HS-5 (cell line): ENCODE measurements at places on chromosomes 5 and 9.
A peak's percentile ranks its signal among the peaks of the same experiment; 100 is the strongest.

GRCh38 chr9:134676886-134677285, 35.3 kb downstream of the COL5A1 start:
- no peak for DNase-seq

- no peak for DNase-seq
These were observed 23.6 kb downstream of the MARCHF3 start for GRCh38 chr5:127006744-127007143.

- DNase-seq, result no peak
These were observed 372.1 kb upstream of the SGCD start for GRCh38 chr5:155954701-155955445.

- DNase-seq, result no peak
These were observed 311.9 kb upstream of the PANK3 start for GRCh38 chr5:168890816-168891812.

- no peak for DNase-seq
These were observed 150.5 kb downstream of the YTHDC2 start for GRCh38 chr5:113663879-113664541.

DNA sequence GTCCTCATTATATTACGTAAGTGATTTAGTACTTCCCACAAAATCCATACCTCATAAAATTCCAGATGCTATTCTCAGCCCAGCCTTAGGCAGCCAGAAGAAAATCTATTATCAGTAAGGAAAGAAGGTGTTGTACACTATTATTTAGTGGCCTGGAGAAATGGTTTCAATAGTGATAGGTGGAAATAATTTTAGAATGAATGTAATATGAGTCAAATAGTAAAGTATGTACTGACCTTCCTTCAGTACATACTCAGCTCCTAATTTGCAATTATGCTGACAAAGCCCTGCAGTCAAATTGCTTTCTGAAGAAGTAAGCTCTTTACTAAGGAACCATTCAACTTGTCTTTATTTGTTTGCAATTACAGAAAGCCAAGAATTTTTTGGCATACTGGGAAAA, 409.2 kb downstream of the HTR1A start:
- DNase-seq, result peak; percentile 9

- no peak for DNase-seq
These were observed 324 bp downstream of the LPCAT1 start for GRCh38 chr5:1523480-1523792.

DNA sequence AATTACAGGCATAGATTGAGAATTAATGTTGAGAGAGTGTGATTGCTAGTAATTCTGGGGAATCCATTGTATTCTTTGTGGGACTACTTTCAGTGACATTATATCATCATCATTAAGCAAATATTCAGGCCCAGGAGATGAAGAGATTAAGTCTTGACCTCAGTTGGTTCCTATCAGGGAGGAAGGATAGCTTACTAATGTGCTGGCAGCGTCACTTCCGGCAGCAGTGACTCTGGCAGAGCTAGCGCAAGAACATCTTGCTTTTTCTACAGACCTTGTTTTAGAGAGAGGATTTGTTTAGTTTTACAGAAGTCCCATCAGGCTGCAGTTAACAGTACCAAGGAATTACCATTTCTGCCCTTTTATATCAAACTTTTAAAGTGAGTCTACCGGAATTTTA, 20.3 kb downstream of the OSTF1 start:
- DNase-seq, result no peak

GRCh38 chr9:137217276-137218211, 4.5 kb downstream of the RNF208 start:
- no peak for DNase-seq

- no peak for DNase-seq
These were observed at the start of gene CD14 for GRCh38 chr5:140633021-140633471. Gene CD14, minus strand, starts transcription at chr5:140633175. Its CDS starts 104 bp downstream, at chr5:140633071.

- DNase-seq, result no peak
These were observed 32.1 kb downstream of the PRUNE2 start for GRCh38 chr9:76873821-76874220.

DNA sequence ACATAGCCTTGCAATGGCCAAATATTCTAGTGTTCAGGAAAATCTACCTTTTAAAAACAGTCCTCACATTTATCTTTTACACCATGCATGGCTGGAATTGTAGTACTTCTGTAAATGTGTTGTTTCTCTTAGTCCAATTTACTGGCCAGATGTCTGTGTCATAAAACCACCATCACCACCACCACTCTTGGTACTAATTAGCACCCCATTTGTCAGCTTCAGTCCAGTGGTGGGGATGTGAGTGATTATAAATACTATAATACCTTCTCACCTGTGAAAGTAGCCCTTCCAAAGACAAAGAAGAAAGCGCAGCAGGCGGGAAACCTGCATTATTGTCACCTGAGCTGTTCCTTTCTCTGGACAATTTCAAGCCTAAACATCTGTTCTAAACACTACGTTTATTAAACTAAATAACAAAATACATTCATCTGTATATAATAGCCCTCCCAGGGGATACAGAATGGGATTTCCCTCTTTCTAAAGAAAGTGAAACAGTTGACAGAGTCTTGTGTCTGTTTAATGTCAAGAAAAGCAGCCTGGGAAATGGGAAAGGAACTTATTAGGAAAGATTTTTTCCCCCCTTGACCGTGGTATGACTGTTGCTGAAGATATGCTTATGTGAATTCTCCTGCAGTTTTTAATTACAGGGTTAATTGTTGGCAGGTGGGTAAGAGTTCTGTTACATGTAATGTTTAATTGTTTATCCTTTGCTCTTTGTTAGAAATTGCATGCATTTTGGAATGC, 144.5 kb upstream of the NUDT12 start:
- peak; percentile 13 for DNase-seq

DNA sequence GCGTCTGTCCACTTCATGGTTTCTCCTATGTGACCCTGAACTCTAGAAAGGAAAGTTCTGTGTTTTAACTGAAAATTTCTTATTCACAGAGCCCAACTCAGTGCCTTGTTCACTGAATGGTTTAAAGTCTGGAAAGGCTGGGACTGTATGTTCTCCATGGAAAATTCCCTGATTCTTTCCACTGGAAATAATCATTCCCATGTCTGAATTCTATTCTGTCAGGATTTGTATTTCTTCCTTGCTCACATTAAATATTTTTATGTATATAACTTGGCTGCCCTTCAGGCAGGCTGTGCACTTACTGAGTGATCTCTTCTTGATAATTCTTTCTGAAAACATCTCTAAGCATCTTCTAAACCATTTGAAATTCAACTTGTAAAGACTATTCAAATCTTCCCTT, 1126.9 kb upstream of the DMAC1 start:
- DNase-seq, result no peak

DNA sequence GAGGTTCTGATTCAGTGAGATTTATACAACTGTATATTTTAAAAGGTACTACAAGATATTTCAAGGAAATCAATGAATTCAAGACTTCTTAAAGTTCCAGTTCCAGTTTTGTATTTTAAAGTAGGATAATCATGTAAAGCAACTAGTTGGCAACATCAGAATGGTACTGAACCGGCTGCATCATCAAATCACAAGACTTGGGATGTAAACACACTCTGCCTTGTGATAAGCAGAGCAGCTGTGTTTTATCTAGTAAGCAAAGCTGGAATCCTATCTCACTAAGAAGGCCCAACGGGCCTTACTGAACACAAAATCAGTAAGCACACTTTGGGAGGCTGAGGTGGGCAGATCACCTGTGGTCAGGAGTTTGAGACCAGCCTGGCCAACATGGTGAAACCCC, 327.2 kb upstream of the NREP start:
- DNase-seq, result no peak

GRCh38 chr9:78363221-78363620, 66.3 kb downstream of the PSAT1 start:
- DNase-seq, result no peak

DNA sequence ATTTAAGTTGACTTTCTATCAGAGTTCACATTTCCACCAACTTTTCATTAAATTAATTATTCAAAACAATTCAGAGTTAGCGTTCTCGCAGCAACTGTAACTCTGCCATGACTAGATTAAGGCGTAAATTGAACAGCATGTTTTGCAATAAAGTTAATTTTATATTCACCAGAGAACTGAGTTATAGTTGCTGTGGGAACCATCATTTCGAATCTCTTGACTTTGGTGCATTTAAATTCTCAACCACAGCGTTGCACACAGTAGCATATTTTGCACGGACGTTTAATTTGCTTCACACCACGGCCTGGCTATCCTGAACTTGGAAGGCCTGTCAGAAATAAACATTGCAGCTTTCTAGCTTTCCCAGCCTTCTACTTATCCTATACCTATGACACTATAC, 144.3 kb upstream of the WWC1 start:
- DNase-seq, result no peak

DNA sequence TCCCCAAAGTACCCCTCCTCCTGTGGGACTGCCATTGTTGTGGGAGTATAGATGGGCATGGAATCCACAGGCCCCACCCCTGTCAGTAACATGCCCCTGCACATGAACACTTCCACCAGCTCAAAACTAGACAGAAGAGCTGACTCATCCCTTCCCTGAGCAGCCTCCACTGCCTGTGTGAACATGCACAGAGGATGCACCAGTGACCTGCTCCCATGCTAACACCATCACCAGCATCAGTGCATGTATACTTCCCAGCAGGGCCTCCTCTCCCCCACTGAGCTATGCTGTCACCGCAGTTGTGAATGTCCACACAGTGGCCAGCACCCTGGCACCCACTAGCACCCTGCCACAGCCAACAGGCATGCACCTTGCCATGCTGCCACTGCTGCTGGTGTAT, 939.8 kb downstream of the EFNA5 start:
- DNase-seq, result no peak

DNA sequence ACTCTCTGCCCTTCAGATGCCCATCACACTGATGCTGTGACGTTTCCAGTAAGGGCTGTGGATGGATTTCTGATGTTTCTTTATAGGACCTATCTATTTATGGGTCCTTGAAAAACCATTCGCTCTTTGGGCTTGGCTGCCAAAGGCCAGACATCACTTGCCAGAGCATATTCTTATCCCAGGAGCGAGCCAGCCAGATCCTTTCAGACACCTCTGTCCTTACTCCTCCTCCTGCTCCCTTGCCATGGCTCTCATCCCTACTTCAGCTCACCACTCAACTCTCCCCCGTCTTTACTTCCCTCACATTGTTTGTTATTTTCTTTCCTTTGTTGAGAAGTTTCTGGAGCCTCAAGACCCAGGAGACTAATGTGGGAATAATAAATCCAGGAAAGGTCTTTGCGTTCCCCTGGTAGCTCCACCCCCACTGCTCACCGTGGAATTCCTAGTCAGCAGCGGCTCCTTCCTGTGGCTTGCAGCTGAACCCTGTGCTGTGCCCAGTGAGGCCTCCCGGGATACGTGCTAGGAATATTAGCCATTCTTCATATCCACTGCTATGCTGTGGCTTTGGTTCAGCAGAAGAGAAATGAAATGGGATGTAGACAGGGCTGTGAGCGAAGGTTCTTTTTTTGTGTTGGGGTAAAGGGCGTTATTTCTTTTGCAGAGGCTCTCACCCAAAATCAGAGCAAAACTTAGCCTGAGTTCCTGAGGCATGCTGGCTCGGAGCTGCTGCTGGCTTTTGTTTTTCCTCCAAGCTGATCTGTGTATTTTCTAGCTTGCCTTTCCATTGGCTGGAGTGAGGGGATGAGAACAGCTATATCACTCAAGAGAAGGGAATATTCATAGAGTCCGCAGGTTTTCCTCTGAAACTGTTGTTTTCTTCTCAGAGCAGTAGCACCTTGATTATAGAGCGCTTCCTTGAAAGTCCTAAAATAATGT, 171.1 kb downstream of the SAXO1 start:
- no peak for DNase-seq

GRCh38 chr5:94094793-94095441, 353.5 kb upstream of the POU5F2 start:
- no peak for DNase-seq

DNA sequence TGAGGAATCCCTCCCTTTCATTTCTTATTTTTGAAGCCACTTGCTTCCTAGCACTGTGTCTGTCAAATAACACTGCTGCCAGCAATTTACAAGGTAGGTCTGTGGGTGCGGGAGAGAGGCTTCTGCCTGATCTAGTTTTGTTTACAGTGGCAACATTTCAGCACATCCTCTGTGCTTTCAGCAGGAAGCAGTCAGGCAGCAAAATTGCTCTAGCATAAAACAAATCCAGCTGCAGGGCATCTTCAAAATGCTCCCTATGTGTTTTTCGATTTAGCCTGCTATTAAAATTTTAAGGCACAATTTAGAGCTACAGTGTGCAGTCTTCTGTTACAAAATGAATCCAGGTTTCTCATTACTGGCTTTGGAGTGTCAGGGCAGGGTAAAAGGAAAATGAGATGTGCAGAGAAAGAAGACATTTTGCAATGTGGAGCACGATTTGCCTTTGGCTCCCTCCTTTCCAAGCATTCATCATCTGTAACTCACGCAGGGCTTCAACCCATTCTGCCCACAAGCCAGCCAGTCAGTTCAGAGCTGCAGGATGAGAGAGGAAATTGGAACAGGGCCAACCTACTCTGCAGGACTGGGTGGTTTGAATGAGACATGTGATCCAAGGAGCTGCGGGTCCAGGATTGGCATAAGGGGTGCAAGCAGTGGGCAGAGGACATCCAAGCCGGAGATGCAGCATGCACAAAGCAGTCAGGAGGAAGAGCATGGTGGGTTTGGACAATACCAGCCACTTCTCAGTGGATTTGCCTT, 143.4 kb upstream of the APC start:
- no peak for DNase-seq

DNA sequence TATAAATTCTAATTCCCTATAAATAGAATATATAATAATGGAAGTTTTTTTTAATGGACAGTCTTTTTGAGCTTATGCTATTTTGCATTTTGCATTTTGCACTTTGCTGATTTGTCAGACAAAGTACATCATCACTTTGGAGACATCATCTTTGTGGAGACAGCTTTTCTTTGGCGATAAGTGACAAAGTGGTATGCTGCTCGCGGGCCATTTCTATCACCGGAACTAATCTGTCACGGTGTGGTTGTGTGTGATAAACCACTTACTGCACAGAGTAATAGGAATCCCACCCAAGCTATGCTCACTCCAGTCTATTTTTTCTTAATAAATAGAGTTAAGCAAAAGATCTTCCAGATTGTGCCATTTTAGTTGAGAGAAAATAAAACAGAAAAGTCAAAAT, 133.1 kb downstream of the MACIR start:
- DNase-seq, result no peak

- no peak for DNase-seq
These were observed 30.4 kb downstream of the PPP2R2B start for GRCh38 chr5:146848133-146848532.

DNA sequence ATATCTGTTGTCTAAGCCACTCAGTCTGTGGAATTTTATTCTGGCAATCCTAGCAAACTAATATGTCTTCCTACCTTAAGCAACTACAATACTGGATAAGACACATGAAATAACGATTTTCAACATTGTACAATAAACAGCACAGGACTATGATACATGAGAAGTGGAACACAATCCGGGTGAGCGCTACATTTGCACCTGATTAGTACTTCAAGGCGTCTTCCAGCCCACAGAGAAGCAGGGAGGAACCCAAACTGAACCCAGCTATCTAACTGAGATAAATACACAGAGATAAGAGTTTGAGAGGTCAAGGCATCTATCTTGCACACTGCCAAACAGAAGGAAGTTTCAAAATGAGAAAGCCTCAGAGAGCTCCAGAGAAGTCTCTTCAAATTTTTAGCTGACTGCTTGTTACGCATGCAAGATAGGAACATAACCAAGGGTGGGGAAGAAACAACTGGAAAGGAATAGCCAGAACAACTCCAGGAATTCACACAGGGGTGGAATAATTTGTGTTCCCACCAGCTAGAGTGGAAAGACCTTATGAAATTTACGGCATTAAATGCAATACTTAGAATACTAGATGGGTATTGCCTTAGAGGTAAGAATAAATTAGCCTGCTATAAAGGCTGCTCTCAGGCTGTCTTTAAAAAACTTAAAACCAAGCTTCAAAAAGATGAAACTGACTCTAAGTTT, 481.8 kb downstream of the MTRR start:
- no peak for DNase-seq

- DNase-seq, result peak; percentile 52
These were observed 323.8 kb downstream of the PSAT1 start for GRCh38 chr9:78620764-78621163.
